ENCODE measurements at places on chromosomes 7 and 10.

GRCh38 chr10:86965986-86966654, 2.2 kb upstream of the ADIRF start:
- DNase-seq: no peak

- DNase-seq: no peak
Measured at GRCh38 chr10:60281792-60282353, 107.8 kb downstream of the ANK3 start.

DNA sequence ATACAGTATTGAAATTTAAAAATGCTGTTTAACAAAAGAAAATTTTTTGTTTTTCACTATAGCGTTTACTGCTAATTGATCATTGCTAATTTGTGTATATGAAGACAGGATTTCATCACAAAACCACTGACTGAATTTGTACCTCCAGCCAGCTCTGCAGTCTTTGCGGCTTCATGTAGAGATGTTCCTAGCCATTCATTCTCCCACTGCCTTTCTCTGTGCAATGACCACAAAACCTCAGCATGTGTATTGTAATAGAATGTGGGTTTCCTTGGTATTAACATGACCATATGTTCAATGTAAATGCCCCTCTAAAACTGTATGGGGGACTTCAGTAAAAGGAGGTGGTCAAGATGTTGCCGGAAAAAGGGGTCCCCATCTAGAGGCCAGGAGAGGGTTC, 81.1 kb upstream of the STEAP1B start:
- DNase-seq: no peak

GRCh38 chr10:33901166-33901565, 566.7 kb upstream of the NRP1 start:
- no peak for DNase-seq

- peak; percentile 65 for DNase-seq
Measured at GRCh38 chr10:70363971-70364771, 18.3 kb downstream of the LRRC20 start.

GRCh38 chr10:17512341-17513001, 58.1 kb upstream of the ST8SIA6 start:
- no peak for DNase-seq

- no peak for DNase-seq
Measured at GRCh38 chr7:12152196-12152918, 58.7 kb upstream of the TMEM106B start.

DNA sequence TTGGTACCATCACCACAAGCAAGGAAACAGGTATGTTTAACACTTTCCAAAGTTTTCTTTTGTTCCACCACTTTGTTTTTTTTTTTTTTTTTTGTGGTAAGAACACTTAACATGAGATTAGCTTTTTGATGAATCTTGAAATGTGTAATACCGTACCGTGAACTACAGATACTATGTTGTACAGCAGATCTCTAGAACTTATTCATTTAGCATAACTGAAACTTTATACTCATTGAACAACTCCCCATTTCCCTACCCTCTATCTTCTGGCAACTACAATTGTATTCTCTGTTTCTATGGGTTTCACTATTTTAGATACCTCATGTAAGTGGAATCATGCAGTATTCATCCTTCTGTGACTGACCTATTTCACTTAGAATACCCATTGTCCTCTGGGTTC, 162.7 kb upstream of the ITGB1 start:
- no peak for DNase-seq

DNA sequence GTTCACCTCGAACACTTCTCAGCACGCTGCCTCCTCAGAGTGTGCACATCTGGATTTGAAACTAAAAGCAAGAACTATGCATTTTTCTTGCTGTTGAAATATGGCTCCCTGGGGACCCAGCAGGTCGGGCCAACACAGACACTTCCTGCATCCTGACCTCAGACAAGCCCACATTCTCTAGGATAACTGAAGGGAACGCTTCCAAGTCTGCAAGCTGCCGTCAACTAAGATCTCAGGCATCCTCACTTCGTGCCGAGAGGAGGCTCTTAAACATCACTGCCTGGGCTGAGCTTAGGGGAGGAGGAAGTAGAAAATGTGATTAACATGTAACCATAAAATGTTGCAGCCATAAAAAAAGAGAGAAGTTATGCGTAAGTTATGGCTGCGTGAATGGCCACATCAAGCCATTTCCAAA, 65.5 kb downstream of the PYROXD2 start:
- DNase-seq: no peak

DNA sequence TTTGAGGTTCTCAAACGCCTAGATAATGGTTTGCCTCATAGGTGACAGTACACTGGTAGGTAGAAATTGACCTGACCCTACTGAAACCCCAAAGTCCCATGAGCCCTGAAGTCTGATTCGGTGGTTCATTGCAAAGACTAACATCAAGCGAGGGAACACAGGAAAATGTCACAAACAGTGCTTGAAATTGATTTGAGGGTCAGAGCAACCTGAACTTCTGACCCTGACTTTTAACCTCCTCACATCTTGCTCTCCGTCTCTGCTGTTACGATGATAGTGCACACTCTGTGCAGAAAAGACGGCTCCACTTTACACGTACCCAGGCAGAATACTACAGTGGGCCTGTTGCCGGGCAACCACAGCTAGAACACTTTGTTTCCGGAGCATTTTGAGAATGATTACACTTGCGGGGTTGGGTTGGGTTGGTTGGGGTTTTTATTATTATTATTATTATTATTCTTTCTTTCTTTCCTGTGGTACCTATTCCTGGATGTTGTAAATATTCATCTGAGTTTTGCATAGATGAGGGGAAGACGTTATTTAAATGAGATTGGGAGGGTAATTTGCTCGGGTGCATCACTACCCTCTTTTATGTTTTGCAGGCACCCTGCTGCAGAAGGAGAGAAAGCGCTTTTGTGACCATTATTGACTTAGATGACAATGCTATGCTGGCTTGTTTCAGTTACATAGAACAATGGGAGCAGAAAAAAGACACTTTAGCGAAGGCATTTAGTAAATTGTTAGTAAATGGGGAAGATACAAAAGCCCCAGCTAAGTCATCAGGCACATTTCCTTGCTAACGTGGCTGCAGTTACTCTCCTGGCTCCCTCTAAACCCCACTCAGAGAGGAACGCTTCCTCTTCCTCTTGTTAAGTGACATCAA, 438.1 kb upstream of the NRP1 start:
- DNase-seq: no peak

- DNase-seq: no peak
Measured at GRCh38 chr7:140541513-140542227, 62.4 kb upstream of the MKRN1 start.

DNA sequence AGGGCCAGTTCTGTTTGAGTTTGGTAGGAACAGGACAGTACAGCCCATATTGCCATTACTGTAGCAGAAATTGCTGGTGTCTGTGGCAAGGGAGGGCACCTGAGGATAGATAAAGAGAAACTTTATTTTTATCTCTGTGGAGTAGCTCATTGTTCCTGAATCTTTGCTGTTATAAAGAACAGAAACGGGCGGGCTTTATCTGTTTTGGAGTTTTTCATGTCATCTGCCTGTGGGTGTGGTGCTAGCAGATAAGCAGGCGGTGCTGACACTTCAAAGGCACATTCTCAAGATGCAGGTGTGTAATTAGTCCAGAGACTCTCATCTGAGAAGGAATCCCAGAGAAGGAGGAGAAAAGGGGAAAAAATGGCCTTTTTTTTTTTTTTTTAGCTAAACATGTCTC, 11.5 kb downstream of the ZNF273 start:
- DNase-seq: no peak

DNA sequence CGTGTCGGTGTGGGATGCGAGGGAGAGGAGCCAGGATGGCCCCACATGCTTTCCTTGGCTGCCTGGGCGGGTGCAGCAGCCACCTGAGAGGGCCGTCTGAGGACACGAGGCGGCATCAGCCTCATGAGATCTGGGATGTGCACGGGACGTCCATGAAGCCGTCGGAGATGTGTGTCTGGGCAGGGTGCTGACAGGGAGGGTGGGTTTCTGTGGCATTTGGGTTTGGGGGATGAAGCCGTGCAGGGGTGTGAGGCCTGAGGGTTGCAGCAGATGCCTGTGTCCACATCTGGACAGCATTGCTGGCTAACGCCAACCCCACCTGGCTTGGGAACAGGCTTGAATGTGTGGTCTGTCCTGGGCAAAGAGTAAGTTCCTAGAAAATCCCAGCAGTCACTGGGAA, 179.5 kb downstream of the DNAJB6 start:
- no peak for DNase-seq

- DNase-seq: no peak
Measured at GRCh38 chr10:6020826-6021225, 41.3 kb downstream of the IL2RA start.

- no peak for DNase-seq
Measured at GRCh38 chr7:76047305-76047810, 442 bp downstream of the STYXL1 start.

DNA sequence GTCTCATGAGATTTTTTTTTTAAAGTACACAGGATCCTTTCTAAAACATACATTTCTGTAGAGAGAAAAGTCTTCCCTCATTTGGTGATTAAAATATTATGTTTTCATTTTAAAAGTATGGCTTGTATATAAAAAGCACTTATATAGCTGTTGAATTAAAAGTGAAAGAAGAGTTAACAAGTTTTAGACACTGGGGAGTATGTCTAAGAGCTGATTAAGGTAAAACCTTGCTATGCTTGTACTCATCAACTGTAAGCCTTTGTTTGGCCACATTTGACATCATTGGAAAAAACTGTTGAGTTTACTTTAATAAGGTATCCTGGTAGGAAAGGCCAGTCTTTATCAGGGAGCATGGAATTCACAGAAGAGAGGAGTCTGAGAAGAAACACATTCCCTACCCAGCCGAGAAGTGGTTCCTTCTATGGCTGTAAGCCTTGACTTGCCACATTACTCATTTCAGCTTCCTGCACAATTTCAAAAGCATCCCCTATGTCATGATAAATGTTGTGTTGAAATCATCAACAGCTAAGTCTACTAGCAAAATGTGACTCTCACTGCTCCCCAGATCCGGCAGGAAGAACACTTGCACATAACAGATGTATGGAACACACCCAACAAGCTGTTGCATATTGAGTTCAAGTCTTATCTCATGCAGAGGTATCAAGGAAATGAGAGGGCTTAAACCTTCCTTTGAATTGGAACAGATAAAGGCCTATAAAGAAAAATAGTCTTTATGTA, 171.8 kb upstream of the CDK1 start:
- DNase-seq: no peak

- no peak for DNase-seq
Measured at GRCh38 chr7:90621125-90621746, 25.1 kb downstream of the CDK14 start.

DNA sequence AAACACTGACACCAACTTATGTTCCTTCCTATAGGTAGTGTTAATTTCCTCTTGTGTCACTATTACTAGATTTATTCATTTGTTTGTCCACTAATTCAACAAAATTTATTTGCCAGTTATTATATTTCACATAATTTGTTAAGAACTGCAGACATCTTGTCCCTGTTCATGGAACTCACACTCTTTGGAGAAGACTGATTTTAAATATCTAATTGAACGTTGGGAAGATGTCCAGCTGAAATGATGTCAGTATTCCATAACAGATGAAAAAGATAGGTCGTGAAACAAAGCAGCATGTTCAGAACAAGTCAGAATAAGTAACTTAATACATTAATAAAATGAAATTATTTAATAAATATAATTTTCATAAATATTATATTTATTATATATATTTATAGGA, 873.1 kb upstream of the PHF14 start:
- DNase-seq: no peak

- no peak for DNase-seq
Measured at GRCh38 chr10:46052057-46052790, 6.2 kb upstream of the MSMB start.

GRCh38 chr7:149245244-149245643, 5.8 kb downstream of the ZNF212 start:
- no peak for DNase-seq

- no peak for DNase-seq
Measured at GRCh38 chr10:110577056-110577455, 9.6 kb downstream of the SMC3 start.

- no peak for DNase-seq
Measured at GRCh38 chr7:19097165-19098055, 20.0 kb downstream of the TWIST1 start.

DNA sequence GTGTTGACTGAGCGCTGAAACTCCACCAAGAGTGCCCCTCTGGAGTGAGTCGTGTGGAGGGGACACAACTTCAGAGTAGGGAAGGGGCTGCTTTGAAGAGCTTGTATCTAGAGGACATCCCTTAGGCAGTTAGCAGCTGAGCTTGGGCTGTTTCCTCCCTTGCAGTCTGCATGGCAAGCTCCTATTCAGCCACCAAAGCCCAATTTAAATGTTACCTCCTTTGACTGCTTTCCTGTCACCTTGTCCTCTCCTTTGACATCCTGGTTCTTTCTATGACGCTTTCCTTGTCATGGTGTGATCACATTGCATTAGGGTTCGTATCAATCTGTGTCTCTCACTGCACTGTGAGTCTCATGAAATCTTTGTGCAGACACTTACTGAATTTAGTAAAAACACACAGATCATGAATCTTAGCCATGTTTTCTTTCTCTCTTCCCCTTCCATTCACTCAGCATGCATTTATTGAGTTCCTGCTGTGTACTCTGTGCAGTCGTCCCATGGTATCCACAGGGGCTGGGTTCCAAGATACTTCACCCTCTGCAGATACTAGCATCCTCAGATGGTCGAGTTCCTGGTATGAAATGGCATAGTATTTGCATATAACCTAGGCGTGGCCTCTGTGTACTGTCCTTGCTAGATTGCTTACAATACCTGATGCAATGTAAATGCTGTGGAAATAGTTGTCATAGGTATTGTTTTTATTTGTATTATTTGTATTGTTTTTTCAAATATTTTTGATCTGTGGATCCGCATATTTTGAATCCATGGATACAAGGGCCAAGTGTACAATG, 228.5 kb downstream of the CCDC3 start:
- no peak for DNase-seq

DNA sequence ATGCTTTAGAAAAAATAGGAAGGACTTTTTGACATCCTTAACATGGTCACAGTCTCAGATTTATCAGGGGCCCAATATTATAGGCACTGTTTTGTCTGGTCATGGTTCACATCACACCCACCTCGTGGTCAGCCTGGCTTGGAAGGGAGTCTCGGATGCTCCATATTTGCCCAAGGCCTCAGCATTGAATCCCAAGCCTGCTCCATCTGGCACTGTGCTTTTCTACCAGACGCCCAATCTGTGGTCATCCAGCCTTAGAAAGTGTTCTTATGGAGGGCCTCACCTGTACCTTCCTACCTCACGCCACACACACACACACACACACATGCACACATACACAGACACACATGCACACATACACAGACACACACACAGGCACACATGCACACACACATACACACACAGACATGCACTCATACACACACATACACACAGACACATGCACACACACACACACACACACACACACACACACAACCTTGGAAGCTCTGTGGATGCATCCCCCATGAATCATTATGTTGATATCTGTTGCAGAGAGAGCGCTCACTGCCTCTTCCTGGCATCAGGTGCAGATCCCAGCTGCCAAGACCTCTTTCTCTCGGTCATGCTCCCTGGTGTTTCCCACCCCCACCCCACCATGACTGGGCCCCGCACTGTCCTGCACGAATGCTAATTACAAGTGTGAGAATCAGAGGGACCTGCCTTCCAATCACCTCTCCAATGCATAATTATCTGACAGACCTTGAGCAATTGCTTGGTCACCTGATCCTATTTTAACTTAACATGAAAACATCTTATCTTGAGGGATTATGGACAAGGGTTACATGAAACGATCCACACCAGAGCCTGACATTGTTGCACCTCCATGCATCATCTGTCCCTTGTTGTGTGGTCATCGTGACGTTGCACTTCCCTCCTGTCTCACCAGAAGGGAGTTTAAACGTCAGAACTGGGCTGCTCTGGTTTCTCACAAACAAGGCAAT, 122.7 kb upstream of the TMEM72 start:
- no peak for DNase-seq

GRCh38 chr10:60101821-60102220, 195.5 kb upstream of the CCDC6 start:
- no peak for DNase-seq

- DNase-seq: no peak
Measured at GRCh38 chr10:76422769-76423168, 991.3 kb downstream of the LRMDA start.

Measured in esophagus squamous epithelium (tissue), 5 donors.